ENCODE measurements at places on chromosomes 3 and 15.

DNA sequence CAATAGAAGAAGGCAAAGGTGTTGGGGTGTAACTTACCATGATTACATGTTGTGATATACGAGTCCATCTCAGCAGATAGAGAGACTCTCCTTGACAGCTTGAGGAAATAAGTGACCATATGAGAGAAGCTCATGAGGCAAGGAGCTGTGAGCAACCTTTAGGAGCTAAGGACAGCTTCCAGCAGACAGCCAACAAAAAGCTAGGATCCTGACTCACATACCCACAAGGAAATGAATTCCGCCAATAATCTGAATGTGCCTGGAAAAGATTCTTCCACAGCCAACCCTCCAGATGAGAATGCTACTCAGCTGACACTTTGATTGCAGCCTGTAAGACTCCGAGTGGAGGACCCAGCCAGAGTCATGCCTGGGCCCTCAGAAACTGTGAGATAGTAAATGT is 339.6 kb upstream of the TPRG1 start:
- no peak for DNase-seq

GRCh38 chr3:11697701-11698100 is 54.0 kb upstream of the VGLL4 start:
- no peak for DNase-seq

GRCh38 chr3:63613561-63613960 is 38.9 kb upstream of the SNTN start:
- DNase-seq: no peak

GRCh38 chr15:51331141-51331540 is 7.3 kb downstream of the CYP19A1 start:
- DNase-seq: peak; percentile 23

DNA sequence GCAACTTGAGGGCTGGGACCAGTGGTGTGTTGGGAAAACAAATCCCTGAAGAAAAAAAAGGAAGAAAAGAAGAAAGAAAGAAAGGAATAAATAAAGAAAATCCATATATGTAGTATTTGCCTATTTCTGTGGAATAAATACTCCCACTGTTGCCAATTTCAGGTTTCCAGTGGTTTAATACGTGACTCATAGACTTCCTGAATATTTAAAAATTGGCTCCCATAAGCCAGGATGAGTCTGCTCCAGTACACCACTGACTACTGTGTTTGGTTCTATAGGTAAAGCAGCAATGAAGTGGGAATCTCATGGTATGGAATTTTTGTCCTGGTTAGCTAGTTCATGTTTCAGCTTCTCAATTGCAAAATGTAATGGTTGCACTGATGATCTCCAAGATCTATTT is 31.6 kb downstream of the PYDC2 start:
- DNase-seq: no peak

All from OCI-M1 (cell line).